Daoy (cell line): ENCODE measurements at places on chromosomes 3 and 15. TPM values are rescaled to one million over a fixed set of nuclear protein-coding genes. Genes with fewer than 3 reads are reported as not detected.

The FBXW12 gene
- not detected in 2 replicates for total RNA-seq

- DNase-seq, result peak; percentile 20
These were observed 117.2 kb downstream of the TLE3 start for GRCh38 chr15:69980341-69981059.

- no peak for DNase-seq
These were observed 129.8 kb upstream of the GBE1 start for GRCh38 chr3:81891055-81891895.

GRCh38 chr3:30602946-30603345, 3.5 kb upstream of the TGFBR2 start:
- no peak for DNase-seq

- DNase-seq, result no peak
These were observed 20.2 kb upstream of the RPL32 start for GRCh38 chr3:12861611-12862010.

DNA sequence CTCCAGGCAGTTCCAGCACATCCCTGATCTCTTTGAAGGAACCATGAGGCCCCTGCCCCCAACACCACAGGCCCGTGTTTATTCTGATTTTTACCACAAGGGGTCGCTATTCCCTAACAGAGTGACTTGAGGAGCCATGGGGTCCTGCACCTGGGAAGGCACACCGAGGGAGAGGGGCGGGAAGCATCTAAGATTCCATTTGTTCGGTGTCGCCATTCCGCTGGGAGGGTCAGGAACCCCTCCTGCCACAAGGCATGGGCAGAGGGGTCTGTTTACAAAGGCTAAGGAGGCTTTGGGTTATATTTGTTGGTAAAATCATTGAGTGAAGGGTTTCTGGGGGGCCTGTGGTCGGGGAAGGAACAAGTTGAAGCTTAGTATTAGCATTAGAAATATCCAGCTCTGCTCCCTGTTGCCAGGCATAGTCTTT, 77.1 kb downstream of the WDR76 start:
- DNase-seq, result peak; percentile 58

The GATA2 gene
- 7.5 and 12.2 TPM in 2 replicates for total RNA-seq

DNA sequence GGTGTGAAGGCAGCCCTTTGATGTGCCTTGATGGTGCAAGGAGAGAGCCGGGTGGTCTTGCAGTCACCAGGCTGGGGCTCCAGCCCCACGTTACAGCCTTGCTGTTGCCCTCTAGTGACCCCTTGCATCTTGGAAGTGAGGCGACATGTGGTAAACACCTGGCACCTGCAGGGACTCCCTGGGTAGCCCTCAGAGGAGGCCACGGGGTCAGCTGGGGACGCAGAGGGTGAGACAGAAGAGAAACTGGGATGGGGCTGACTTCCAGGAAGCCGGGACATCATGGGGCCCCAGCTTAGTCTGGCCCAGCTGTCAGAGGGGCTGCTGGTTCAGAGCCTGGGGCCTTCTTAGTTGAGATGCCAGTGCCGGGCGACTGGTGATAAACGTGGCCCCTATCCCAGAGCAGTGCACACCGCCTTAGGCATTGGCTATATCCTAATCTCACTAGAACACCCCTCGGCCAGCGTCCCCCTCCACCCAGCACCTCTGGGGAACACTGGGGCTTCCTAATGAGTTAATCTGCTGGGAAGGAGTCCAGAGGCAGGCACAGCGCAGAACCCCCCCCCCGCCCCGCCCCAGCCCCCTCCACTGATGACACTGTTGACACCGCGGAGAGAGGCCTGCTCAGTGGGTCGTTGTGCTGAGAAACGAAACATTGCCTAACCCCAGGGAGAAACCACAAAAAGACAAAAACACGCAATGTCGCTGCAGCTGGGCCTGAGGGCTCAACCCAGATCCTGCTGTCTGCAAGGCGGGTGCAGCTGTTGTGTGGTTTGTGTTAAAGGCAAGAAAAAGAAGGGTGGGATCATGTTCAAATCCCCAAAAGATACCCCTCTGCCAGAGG, 60.5 kb upstream of the KLF13 start:
- DNase-seq, result no peak

GRCh38 chr3:186361246-186361761, 730 bp downstream of the DGKG start:
- DNase-seq, result no peak

DNA sequence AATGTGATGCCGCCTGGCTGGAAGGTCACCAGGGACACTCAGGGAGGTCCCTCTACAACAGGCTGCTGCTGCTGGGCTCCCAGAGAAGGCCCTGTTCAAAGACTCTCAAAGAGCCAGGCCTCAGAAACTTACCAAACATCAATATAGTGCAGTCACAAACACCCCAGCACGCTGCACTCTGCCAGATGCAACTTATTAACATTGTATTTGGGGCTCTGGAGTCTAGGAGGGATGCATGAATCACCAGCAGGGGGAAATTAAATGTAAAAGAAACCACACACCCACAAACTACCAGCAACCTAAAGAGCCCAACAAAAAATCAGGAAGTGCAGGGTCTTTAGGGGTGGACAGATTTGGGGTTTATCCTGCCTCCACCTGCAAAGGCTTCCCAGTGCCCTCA, 74.6 kb upstream of the SPATA12 start:
- DNase-seq, result no peak

DNA sequence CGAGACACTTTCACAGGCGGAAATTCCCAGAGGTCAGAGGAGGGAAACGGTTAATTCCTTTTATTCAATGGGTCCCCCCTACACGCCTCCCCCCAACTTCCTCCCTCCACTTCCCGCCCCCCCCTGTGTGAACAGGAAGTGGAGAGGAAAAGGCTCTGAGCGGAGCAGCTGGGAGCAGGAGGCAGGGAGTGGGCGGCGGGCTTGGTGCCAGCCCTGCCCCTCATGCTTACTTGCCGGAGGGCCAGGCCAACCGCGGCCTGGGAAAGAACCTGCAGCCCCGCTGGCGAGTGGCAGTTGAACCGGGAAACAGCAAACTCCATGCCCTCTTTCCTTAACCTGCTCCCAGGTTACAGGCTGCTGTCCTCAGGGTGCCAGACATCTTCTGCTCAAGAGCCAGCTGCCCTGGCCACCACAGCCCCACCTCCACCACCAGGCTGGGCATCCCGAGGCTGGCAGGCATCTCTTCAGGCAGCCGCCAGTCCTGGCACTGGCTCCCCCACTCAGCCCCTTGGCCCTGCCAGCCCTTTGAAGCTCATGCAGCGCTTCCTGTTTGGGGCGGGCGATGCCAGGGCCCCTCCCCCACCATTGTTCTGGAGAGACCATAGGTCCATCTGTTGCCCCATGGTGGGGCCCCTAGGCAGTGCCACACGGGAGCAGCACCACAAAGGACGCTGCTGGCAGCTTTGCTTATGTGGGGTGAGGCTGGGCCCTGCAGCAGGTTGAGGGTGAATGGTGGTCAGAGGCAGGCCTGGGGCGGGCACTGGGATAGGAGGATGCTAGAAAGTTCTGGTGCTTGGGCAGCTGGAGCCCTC, 12.9 kb downstream of the VPS18 start:
- peak; percentile 71 for DNase-seq

DNA sequence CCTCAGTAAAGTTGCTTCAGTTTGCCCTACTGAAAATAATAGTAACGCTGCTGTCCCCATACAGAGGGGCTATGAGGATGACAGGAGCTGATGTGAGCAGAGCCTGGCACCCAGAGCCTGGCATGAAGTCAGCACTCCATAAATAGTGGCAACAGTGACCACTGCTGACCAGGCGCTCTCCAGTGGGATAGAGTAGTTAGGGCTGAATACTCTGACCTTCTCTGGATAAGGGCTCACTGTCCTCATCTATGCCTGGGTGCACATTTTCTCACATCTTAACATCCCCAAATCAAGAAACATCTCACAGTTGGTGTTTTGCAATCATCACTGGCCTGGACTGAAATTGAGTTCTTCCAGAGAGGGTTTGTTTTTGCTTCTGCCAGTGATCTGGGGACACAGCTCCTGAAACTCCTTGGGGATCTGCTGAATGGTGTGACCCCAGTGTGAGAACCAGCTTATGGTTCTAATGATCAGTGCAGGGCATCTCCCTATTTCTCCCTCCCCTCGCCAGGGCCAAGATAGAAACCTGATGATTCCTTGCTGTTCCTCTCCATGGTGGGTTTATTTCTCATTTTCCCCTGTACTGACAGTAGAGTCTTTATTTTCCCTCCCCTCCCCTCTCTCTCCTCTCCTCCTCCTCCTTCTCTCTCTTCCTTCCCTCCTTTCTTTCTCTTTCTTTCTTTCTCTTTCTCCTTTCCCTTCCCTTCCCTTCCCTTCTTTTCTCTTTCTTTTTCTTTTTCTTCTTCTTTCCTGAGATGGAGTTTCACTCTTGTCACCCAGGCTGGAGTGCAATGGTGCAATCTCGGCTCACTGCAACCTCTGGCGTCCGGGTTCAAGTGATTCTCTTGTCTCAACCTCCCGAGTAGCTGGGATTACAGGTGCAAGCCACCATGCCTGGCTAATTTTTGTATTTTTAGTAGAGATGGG, 3.5 kb upstream of the PCSK6 start:
- DNase-seq, result no peak

GRCh38 chr3:33868309-33868708, 69.9 kb downstream of the PDCD6IP start:
- no peak for DNase-seq
